ENCODE measurements at places on chromosomes 16 and 17.

- DNase-seq, result no peak
Measured at GRCh38 chr17:45149037-45149668, 878 bp downstream of the HEXIM1 start.

- DNase-seq, result no peak
Measured at GRCh38 chr16:38941-39892, 14.2 kb downstream of the POLR3K start.

GRCh38 chr17:22505660-22506059 lies 813.3 kb downstream of the KCNJ18 start:
- no peak for DNase-seq

- DNase-seq, result no peak
Measured at GRCh38 chr17:54834086-54834485, 66.6 kb upstream of the TOM1L1 start.

GRCh38 chr17:8887301-8887700 lies 19.8 kb upstream of the PIK3R6 start:
- DNase-seq, result no peak

- no peak for DNase-seq
Measured at GRCh38 chr17:7204336-7204735, 15.3 kb downstream of the DLG4 start.

DNA sequence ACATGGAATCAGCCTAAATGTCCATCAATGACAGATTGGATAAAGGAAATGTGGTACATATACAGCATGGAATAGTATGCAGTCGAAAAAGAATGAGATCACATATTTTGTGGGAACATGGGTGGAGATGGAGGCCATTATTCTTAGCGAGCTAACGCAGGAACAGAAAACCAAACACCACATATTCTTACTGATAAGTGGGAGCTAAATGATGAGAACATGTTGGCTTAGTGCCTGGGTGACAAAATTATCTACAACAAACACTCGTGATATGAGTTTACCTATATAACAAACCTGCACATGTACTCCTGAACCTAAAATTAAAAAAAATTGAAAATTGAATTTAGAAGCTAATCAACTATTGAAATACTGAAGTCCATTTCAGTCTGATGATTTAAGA lies 6.1 kb downstream of the ANKS4B start:
- DNase-seq, result no peak

DNA sequence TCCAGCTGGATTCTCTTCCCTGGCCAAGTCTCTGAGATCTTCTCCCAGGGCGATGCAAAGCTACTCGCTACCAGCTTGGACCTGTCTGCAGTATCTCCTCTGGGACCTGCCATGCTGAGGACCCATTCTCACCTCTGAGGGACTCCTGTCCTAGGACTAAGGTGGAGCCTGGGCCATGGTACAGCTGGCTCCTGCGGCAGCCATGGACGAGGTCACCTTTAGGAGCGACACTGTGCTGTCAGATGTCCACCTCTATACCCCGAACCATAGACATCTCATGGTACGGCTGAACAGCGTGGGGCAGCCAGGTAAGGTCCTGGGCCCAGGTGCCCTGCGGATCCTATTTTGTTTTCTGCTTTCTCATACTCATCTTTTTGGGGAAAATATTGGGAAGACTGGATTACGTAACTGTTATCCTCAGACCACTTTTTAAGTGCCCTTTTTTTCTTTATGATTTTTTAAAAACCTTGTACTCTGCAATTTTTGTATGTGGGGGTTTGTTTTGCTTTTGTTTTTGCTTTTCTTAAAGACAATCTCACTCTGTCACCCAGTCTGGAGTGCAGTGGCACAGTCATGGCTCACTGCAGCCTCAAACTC lies 4.1 kb downstream of the METTL22 start:
- no peak for DNase-seq

- DNase-seq, result no peak
Measured at GRCh38 chr17:40371261-40371929, 6.9 kb upstream of the GJD3 start.

- DNase-seq, result no peak
Measured at GRCh38 chr16:2160915-2161551, 5.5 kb downstream of the TRAF7 start.

DNA sequence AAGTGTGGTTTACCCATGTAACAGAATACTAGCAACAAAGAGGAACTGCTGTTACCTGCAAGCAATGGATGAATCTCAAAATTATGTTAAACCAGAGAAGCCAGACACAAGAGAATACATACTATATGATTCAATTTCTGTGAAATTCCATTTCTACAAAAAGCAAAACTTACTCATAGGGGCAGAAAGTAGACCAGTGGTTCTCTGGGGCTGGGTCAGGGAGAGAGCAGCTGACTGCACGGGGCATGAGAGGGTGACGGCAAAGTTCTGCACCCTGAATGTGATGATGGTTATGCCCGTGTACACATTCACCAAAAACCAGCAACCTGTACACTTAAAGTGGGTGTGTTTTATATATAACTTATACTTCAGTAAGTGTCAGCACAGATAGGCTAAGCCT lies 3.1 kb downstream of the ZNF843 start:
- no peak for DNase-seq

- DNase-seq, result no peak
Measured at GRCh38 chr16:87697792-87698191, 68.0 kb downstream of the KLHDC4 start.

DNA sequence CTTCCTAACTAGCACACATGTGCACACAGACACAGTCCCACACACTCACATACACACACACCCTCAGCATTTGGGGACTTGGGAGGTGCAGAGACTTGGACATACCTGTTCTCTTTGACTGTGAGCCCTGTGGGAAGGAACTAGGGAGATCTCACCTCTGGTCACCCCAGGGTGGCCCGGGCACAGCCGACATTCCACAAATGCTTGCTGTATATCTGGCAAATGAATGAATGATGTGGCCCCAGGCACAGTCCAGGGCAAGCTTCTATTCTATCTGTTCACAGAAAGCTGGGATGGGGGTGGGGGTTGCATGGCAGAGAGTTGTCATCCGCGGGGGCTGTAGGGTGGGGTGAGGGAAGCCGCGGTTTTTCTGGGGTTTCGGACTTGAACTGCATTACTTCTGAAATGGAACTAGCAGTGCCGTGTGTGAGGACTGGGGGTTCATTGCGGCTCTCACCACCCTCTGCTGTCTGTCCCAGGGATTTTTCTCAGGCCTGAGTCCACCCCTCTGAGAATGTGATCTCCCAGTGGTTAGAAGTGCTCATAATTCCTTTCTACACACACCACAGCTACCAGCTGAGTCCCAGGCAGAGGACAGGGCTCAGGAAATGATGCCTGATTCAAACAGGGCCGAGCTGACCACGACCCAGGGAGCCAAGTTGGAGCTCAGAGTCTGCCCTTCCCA lies 3.3 kb upstream of the RIPOR1 start:
- DNase-seq, result no peak

DNA sequence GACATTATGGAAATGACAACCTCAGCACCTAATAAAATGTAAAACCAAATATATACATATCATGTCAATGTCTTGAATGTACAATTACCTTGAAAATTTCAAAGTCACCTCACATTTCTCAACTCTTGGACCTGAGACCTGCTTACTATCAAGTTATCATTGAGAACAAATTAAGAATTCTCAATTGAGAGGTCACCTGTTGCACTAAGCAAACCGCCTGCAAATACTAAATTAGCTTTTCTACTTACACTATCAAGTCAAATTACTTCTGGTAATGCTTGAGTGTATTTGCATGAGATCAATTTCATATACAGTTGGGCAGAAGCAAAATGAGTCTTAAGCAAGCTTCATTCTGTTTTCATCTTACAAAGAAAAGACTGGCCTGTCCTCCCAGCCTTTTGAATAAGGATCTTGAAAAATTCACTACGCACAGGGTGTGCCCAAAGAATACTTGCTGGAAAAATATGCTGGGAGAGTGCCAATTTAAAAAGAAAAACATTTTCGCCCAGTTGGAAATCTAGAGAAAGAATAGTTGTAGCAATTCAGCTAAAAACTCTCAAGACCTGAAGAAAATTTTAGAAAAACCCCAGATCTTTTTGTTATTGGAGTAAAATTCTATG lies 35.7 kb downstream of the KANSL1 start:
- DNase-seq, result no peak

GRCh38 chr16:87552772-87553573 lies 49.3 kb upstream of the JPH3 start:
- no peak for DNase-seq

GRCh38 chr17:6830383-6830986 lies 1.0 kb downstream of the TEKT1 start:
- DNase-seq, result no peak

DNA sequence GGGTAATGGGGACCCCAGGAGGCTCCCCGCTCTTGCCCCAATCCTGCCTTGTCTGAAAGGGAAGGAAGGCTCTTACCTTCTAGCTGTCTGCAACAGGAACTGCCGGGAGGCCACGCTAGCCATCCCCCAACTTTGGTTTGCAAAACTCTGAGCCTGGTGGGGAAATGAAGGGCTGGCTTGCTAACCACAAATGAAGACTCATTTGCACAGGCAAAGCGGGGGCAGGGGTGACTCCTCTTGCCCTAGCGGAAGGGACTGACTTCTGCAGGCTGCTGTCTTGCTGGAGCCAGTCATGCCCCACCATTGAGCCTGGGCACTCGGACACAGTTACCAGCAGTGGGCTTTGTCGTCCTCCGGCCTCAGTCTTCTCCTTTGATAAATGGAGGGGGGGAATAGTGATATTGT lies 52.6 kb downstream of the PLCG2 start:
- DNase-seq, result no peak

DNA sequence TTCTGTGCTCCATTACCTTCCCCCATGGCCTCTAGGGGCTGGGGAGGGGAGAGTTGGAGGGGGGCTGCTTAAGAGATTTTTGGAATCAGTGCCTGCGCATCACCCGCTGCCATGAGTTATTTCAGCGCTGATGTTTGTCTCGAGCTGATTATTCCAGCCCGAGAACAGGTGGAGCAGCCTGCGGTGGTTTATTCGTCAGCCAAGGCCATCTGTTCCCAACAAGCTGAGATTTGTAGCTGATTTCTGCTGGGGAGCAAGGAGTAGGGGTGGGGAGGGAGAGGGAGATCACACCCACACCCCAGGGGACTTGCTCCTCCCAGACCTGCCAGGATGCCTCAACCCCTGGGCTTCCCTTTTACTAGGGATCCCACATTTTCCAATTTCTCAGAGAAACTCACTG lies 23.1 kb downstream of the PIPOX start:
- DNase-seq, result no peak

DNA sequence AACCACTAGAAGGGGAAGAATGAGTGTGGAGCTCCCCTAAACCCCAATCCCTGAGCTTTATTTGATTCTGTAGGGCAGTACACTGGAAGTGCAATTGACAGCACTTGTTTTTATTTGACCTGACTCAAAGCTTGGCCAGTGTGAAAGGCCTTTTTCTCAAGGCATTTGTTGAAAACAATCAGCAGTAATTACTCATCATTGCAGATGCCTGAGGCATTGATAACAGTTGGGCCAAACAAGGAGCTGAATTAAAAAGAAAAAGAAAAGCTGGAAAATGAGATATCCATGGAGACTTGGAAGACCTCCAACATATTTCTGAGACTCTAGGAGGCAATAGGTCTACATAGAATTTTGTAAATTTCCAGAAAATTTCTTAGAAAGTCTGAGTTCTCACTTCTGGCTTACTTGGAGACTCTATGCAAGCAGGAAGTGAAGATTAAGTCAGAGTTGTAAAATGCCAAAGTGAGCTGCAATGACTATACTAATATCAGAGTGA lies 200.8 kb upstream of the KCNJ16 start:
- DNase-seq, result no peak

- no peak for DNase-seq
Measured at GRCh38 chr17:52790359-52790955, 631.9 kb upstream of the CA10 start.

DNA sequence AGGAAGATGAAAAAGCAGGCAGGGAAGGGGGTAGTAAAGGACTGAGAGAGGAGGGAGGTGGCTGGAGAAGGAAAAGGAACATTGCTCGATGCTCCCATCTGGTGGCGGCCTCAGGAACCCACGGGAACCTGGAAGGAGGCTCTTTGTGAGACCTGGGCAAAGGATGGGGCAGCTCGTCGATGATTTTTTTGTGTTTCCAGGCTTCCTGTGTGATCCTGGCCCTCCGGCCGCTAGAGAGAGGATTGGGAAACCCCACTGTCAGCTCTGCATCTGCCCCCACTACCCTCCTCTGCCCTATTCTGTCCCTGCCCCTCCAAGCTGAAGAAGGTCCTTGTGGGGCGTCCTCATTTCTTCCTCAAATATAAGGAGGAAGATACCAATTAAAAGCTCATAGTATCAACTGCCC lies 6.6 kb downstream of the WFIKKN2 start:
- no peak for DNase-seq

DNA sequence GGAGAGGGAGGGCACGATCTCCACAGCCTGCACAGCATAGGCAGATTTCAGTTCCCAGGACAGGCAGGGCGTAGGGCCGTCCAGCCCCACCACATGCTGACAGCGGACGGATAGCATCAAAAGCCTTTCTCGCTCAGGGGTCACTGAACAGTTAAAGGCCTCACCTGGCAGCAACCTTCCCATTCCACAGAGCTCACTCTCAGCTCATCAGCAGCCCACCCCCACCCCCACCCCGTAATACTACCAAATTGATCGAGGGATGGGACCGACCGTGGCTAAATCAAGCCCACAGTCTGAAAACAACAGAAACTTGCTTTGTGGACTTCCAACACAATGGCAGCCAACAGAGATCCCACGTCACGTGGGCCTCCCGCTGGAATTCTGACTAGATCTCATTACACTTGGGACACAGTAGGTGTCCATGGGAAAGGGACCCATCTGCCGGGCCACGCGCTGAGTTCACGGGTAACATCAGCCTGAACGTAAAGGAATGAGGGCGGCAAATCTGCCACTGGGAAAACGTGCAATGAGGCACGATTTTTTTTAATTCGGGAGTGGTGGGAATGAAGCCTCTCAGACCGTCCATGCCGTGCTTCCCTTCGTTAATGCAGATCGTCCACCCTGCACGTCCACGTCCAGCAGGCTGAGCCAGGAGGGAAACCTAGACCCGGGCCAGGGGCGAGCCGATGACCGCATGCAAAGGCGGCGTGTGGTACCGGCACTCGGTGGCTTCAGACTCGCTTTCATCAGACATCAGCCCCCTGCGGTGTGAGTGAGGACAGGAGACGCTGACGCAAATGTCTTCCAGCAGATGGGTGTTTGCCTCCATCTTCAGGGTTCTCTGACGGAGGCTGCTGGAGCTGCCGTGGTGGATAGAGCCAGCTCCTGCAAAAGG lies 92.1 kb downstream of the TBC1D16 start:
- DNase-seq, result no peak

Measured in NCI-H1048 (cell line).